Activated T-cell treated with anti-CD3 and anti-CD28 coated beads for 1 hour (primary cell): ENCODE measurements at places on chromosomes 11 and 22.
A peak's percentile ranks its signal among the peaks of the same experiment; 100 is the strongest.

- DNase-seq = no peak
Measured at GRCh38 chr22:43031617-43032016, 16.7 kb upstream of the PACSIN2 start.

GRCh38 chr22:24434471-24435322 lies 7.3 kb downstream of the ADORA2A start:
- DNase-seq = peak; percentile 58

GRCh38 chr22:46843821-46844255 lies 81.4 kb downstream of the TBC1D22A start:
- no peak for DNase-seq

DNA sequence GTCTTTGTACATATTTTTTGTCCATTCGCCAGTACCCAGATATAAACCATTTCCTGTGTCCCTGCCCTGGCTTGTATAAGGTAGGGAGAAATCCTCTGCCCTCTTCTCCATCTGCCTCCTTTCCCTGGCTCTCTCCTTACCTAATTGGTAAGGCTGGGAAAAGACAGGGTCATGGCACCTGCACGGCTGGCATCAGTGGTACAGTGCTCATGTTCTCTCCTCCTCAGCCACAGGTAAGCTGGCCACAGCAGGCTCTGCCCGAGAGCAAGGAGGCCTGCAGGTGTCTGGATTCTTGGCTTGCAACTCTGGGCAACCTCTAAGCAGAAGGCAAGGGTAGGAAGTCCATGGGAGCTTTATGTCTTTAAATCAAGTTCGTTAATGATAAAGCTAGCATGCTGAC lies 419.9 kb downstream of the BUD13 start:
- no peak for DNase-seq

DNA sequence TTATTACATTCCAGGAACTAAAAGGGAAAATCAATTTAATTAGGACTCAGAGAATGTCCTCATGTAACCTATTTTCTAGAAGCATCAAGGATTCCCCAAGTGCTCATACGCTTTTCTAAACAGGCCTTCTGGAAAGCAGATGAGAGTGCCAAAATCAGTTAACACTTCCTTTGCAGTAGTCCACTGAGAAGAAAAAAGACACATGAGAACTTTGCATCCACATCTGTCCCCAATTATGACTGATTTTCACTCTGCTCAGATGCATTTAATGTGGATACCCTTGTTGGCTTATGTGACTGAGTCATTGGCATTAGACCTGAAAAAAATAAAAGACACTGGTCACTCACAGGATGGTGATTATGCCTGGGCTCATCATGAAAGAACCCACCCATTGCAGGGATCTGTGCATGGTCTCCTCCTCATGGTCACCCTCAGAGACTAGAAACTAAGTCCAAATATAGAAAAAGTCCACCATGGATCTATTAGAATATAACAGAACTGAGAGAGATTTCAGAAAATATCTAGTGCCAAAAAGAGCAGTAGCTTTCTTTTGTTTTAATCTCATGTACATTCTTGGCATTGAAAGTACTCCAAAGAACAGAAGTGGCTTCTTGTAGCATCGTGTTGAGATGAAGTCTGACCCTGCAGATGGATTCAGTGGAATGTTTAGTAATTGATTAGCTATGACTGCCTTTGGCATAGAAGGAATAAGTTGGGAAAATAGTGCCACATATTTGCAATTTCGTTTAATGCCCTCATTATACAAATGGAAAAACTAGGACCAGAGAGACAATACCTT lies 48.8 kb upstream of the FIBIN start:
- DNase-seq = no peak

GRCh38 chr11:131880316-131880715 lies 509.9 kb downstream of the NTM start:
- DNase-seq = no peak

GRCh38 chr11:78099666-78100065 lies 20.0 kb upstream of the NDUFC2 start:
- no peak for DNase-seq

DNA sequence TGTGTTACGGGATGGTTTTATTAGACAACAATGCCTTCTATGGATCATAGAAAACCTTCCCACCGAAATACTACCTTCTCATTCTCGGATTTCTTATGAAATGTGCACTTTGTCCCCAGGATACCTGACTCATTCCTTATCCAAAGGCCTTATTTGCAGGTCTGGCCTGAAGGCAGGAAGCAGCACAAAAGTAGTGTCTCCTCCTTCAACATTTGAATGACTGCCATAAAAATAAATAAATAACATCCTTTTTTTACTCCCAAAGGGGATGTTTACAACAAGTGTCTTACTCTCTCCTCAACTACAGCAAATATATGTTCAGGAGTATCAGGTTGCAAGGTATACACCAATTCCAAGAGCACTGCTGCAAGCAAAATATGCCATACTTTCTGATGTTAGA lies 41.6 kb upstream of the PAK1 start:
- DNase-seq = no peak

DNA sequence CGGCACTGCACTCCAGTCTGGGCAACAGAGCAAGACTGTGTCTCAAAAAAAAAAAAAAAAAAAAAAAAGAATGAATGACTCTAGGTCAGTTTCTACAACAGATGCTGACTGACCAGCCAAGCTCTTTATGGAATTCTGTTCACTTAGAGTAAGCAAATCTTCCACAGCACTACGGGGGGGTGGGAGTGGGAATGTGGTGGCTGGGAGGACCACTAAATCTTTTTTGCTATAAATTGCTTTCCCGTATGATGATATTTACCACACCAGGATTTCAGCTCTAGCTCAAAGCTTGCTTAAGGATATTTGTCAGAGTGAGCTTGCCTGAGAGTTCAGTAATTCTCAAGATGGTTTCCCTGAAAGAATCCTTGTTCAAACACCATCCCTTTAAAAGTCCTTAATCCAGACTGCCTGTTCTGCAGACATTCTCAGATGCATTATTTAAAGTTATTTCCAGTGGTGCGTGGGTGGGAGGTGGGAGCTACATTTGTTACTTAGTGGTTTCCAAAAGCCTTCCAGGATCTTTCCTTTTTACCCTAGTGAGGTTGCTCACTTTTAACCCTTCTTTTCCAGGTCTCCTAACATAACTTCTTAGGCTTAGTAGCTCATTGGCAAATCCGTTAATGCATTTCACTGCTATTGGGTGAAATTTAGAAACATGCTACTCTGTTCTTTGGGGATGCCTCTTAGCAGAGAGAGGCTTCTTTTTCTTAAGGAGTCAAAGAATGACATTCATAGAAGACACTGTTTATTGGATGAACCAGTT lies 65.9 kb downstream of the UBASH3B start:
- no peak for DNase-seq

GRCh38 chr22:24400726-24401596 lies 26.4 kb upstream of the ADORA2A start:
- no peak for DNase-seq

GRCh38 chr11:64619196-64619595 lies 28.2 kb downstream of the SLC22A12 start:
- no peak for DNase-seq

DNA sequence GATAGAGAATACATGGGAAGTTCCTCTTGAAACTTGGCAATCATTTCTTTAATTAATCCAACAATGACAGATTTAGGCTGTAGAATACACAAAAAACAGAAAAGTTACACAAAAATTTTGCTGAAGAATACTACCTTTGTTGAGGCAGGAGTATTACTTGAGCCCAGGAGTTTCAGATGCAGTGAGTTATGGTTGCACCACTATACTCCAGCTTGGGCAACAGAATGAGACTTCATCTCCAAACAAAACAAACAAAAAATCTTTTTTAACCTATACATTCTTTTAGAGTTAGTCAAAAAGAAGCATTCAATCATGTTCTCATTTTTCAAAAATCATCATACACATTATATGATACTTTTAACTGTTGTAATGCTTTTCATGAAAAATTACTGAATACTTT lies 22.1 kb downstream of the UEVLD start:
- DNase-seq = no peak

GRCh38 chr11:77705195-77705875 lies 67.7 kb upstream of the CLNS1A start:
- no peak for DNase-seq

DNA sequence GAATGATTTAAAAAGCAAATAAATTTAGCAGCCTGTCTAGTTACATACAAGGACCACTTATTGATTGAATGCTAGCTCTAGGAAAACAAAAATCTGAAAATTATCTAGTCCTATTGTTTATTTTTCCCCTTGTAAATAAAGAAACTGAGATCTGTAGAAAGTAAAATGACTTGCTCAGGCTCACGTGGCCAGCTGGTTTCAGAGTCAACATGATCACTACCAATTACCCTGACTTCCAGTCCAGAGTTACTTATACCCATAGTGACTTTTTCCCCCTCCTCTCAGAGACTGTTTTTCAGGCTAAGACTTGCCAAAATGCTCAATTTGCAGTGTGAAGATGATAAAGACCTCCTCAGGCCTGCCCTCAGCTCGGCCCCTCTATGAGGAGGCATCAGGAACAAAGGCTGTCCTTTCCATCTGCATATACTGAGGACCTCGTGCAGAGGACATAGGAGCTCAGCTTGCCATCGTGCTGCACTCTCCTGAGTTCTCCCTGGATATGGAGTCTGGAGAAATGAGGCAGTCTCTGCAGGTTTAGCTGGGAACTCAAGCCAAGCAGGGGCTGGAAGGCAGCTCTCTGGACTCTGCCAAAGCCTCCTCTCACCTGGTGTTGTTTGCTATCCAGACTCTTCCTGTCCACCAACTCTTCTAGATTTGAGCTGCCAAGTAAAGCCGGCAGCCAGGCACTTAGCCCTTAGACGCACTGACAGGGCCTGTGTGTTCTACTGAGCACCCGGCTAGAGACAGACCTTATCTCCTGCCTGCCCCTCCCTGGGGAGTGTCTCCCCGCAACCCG lies 883.3 kb downstream of the NTM start:
- no peak for DNase-seq

DNA sequence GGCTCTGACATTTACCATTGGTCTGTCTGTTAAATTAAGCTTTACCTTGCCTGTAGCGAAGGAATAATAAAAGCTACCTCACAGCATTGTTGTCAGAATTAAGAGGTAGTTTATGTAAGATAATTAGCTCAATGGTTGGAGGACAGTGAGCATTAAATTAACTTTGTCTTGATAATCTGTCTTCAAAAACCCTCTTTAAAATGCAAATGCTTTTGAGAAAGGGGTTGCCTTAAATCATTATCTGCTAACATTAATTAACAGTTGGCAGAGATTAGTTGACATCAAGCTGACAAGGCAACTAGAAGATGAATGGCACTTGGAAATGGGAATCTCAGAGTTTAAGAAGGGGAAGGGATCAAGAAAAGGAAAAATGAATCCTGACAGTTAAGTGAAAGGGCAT lies 761.1 kb upstream of the ARHGAP42 start:
- no peak for DNase-seq

GRCh38 chr22:37768273-37768672 lies 39.5 kb upstream of the GCAT start:
- DNase-seq = no peak
